ENCODE measurements at places on chromosomes 7 and 10.
A peak's percentile ranks its signal among the peaks of the same experiment; 100 is the strongest.

GRCh38 chr7:117169907-117170306, 153.0 kb downstream of the WNT2 start:
- DNase-seq, result no peak

- no peak for DNase-seq
Observed at GRCh38 chr7:115319541-115319940, 397.6 kb downstream of the MDFIC start.

GRCh38 chr10:49539320-49539885, 482 bp upstream of the ERCC6 start:
- DNase-seq, result no peak

GRCh38 chr7:101854084-101854865, 36.8 kb downstream of the CUX1 start:
- DNase-seq, result no peak

DNA sequence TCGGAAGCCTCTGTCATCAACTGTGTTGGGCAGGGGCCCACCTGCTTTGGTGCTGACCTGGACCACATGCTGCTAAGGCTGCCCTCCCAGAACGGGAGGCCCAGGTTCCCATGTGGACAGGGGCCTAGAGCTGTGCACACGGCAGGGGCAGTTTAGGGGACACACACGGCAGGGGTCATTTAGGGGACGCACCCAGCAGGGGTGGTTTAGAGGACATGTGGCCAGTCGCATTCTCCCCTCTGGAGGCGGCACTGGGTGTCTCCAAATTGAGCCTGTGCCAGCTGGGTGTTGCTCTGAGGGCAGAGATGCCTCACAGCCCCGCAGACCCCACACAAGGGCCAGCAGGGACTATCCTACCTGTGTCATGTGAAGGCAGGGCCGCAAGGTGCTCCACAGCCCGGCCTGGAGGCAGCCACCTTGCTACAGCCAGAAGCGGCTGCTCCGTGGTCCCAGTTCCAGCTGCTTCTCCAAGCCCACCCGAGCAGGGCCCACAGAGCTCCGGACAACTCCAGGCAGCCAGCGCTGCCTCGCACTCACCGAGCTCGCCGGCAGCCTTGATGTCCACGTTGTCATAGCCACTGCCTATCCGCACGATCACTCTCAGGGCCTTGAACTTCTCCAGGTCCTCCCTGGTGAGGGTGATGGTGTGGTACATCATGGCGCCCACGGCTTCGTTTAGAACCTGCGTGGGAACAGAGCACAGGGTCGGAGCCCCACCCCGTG, 60.7 kb downstream of the ZRANB1 start:
- DNase-seq, result no peak

DNA sequence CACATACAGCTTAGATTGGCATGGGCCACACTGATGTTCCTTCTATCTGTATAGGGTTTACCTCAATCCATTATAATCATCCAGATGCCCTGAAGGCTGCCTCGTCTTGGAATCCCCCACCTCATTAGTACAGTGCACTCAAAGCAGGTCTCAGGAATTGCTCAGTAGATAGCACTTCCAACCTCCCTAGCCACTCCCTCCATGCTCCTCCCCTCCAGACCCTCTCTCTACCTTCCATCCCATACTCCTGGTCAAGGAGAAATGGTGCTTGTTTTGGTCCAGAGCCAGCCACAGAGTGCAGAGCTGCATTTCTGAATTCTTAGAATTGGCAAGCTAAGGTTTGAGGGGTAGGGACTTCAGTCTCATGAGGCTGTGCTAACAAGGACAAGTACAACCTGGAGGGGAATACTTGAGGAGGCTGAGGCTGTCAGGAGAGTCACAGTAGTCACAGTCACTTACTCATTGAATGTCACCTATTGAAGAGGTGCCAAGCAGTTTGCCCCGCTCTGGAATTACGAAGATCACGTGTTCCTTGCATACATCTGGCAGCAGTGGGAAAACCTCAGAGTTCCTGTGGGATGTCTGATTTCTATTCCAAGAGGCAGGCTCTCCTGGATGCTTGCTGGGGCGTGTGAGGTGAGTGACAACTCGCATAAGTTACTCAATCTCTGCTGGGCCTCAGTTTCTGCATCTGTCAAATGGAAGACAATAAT, 60.7 kb upstream of the ZNF746 start:
- DNase-seq, result no peak

- no peak for DNase-seq
Observed at GRCh38 chr10:69375307-69376151, 41.2 kb downstream of the TACR2 start.

DNA sequence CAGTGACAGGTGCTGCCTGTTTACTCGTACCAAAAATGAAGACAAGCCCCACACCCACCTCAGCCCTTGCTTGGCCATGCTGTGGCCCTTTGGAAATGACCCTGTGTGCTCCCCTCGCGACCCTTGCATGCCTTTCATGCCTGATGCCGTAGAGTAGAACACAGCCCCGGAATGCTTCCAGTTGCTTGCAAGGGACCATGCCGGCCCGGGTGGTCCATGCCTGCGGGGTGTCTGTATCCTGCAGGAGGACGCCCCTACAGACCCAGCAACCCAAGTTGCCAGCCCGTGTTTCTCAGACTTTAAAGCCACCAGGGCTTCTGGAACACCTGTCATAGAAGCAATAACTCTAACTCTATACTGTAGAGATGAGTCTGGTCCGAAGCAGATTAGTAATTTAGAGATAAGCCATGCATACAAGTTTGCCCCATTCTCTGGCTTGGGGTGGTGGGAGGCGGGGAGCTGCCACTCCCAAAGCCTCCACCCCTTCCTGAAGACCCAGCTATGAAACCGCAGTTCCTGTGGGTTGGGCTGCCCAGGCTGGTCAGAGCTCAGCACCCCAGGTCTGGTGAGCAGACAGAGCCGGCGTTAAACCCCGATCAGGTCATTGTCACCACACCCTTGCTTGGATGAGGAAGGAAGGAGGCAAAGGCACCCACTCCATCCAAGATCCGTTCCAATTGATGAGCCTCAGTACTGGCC, 143.5 kb downstream of the ADCY1 start:
- DNase-seq, result no peak

GRCh38 chr10:49009199-49009979, 69.7 kb upstream of the LRRC18 start:
- DNase-seq, result no peak

DNA sequence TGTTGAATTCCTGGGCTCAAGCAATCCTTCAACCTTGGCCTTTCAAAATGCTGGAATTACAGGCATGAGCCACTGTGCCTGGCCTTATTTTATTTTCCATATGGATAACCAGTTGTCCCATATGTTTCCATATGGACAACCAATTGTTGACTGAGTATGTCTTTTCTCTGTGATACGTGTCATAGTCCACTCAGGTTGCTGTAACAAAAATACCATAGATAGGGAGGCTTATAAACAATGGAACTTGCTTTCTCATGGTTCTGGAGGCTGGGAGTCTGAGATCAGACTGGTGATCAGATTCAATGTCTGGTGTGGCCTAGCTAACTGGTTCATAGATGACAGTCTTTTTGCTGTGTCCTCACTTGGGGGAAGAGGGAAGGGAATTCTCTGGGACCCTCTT, 19.4 kb downstream of the AHCYL2 start:
- no peak for DNase-seq

GRCh38 chr7:37901236-37901827, 15.3 kb downstream of the SFRP4 start:
- peak; percentile 34 for DNase-seq

GRCh38 chr10:119903946-119904666, 11.6 kb downstream of the SEC23IP start:
- DNase-seq, result no peak

DNA sequence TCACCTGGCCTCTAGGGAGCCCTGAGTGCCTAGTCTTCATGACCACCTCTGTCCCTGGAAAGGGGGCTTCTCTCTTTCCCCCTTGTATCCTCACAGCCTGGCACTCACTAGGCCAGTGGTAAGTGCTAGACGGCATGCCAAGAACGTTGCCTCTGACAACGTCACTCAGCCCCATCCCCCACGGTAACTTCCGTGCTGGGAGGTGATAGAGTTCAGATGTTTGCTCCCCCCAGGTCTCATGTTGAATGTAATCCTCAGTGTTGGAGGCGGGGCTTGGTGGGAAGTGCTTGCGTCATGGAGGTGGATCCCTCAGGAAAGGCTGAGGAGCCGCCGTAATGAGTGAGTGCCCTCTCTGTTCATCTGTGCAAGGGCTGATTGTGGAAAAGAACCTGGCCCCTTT, 343.3 kb upstream of the MKI67 start:
- no peak for DNase-seq

DNA sequence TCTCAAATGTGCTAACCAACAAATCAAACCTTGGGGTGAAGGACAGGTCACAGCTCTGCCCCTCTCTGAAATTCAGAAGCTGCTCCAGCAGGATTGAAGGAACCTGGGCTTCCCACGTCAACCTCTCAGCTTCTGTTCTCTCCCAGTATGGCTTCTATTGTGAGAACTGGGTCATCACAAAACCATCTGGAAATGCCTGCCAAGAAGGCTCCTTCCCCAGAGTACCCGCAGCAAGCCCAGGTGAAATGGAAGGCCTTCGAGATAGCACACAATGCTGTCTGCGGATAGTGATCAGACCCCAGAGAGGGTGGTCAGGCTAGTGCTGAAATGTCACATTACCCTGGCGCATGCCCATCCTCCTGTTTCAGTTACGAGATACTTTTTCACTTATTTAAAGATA, 16.4 kb upstream of the PROSER2 start:
- no peak for DNase-seq

- DNase-seq, result no peak
Observed at GRCh38 chr7:131438969-131439368, 111.3 kb downstream of the MKLN1 start.

DNA sequence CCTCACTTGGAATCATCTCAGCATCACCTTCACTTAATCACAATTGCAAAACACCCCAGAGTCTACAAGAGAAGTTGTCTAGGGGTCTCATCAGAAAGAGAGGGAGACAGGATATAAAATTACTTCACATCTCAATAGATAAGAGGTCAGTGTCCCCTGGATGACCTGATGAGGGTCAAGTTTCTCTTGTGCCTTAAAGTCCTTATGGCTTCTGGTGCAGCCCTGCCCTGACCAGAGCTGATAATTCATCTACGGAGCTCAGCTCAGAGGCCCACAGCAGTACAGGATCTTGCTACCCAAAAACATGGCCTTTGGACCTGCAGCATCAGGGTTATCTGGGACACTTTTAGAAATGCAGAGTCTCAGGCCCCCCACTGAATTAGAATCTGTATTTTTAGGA, 111.1 kb upstream of the GLI3 start:
- no peak for DNase-seq

DNA sequence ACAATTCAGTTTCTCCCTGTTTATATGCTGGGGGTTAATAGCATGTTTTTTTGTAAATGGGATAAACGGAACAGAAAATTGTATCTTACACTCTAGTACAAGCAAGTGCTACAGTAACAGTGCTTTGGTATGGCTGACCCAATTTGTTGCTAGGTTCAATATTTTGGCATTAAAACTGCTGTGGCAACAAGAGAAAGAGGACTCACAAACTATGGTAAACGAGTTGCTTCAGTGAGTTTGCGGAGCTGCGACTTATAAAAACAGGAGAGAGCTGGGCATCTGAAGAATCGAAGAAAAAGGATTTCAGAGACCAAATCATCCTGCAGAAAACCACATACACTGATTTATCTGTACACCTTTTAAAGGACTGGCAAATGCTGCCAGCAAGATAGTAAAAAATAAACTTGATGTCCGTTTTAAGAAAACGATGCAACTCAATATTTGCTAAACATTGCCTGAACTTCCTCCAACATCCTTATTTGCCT, 2.2 kb downstream of the GLUD1 start:
- DNase-seq, result peak; percentile 43

- DNase-seq, result peak; percentile 45
Observed at GRCh38 chr7:43513251-43513650, 69.7 kb upstream of the STK17A start.

DNA sequence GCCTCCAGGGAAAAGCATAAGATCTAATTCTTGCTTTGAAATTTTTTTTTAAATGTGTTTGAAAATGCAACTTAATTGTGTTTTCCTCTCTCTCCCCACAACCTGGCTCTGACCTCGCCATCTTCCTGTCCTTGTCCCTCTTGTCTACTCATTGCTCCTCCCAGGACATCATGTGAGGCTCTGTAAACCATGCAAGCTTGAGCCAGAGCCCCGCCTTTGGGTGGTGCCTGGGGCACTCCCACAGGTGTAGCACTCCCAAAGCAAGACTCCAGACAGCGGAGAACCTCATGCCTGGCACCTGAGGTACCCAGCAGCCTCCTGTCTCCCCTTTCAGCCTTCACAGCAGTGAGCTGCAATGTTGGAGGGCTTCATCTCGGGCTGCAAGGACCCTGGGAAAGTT, 9.8 kb upstream of the CDHR1 start:
- no peak for DNase-seq

DNA sequence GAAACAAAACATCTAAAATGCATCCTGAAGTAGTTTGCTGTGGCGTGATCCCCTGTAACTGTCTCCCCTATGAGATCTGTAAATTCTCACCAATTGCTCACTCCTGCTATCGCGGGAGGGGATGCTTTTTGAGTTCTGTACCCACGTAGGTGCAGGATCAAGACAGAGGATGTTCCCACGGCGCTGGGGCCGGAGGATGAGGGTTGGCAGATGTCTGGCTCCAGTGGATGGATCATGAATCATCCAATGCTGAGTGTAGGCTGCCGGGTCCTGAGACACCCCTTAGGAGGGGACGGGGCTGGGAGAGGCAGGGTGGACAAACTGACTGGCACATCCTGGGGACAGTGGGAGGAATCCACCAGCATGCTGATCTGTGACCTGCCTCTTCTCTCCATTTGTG, 224.4 kb downstream of the USP6NL start:
- DNase-seq, result no peak

- peak; percentile 41 for DNase-seq
Observed at GRCh38 chr7:82810558-82811259, 352.0 kb downstream of the PCLO start.

DNA sequence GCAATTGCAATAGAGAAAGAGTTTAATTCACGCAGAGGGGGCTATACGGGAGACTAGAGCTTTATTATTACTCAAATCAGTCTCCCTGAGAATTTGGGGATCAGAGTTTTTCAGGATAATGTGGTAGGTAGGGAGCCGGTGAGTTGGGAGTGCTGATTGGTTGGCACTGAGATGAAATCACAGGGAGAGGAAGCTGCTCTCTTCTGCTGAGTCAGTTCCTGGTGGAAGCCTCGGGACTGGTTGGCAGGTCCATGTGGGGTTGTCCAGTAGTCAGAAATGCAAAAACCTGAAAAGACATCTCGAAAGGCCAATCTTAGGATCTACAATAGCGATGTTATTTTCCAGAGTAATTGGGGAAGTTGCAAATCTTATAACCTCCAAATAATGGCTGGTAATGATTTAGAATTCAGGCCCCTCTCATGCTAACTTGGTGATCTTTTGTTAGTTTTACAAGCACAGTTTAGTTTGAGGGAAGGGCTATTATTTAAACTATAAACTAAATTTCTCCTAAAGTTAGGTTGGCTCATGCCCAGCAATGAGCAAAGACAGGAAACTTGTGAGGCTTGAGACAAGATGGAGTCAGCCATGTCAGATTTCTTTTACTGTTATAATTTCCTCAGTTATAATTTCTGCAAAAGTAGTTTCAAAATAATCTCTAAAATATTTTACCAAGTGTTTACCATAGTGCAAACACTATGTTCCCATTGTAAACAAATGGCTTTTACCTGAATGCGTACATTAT, 39.4 kb upstream of the SLC25A13 start:
- DNase-seq, result no peak

- no peak for DNase-seq
Observed at GRCh38 chr10:99297033-99297432, 32.1 kb upstream of the CNNM1 start.

Data from globus pallidus (tissue), 1 donor.